ENCODE measurements at places on chromosomes 3 and 15.

DNA sequence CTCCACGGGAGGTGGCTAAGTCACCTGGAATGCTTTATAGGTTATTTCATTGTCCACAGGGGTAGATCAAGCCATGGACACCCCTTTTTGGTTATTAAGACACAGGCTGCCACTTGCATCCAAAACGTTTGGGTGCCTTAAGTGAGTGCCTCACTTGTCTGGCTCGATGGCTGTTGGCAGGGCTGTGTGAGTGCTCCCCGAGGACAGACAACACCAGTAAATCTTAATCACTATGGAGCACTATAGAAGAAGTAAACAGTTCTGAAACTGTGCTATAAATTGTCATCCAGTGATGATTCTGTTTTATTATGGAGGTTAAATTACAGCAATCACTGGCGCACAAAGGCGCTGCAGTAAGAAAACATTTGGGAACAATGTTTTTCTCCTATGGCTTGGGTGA, 215.5 kb downstream of the CACNA2D3 start:
- DNase-seq: no peak

GRCh38 chr3:153848702-153849101, 272.5 kb upstream of the ARHGEF26 start:
- DNase-seq: no peak

- no peak for DNase-seq
Observed at GRCh38 chr15:94443186-94443585, 211.8 kb downstream of the MCTP2 start.

DNA sequence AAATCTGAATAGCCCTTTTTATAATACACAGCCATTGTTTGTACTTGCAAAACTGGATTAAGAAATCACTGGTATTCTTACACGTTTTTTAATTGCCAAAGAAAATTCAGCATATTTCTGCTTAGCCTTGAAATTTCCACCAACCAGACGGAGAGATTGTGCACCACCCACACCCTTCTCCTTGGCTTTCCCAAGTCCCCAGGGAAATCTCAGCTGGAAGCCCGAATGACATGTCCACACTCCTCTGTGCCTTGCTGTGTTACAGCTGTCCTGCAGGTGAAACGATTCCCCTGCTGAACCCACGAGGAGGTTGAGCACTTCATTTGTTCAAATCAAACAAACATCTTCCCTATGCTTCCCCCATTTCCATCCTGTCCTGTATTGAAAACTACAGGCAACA, 49.6 kb upstream of the PPARG start:
- DNase-seq: no peak

DNA sequence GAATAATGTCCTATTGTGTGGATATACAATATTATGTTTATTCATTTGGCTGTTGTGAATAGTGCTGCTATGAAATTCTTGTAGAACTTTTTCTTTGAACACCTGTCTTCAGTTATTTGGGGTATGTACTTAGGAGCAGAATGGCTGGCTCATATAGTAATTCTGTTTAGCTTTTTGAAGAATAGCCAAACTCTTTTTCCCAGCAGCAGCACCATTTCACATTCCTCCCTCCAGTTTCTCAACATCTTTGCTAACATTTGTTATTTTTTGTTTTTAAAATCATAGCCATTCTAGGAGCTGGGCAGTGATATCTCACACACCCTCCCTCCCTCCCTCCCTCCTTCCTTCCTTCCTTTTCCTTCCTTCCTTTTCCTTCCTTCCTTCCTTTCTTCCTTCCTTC, 39.7 kb downstream of the LSM3 start:
- no peak for DNase-seq

DNA sequence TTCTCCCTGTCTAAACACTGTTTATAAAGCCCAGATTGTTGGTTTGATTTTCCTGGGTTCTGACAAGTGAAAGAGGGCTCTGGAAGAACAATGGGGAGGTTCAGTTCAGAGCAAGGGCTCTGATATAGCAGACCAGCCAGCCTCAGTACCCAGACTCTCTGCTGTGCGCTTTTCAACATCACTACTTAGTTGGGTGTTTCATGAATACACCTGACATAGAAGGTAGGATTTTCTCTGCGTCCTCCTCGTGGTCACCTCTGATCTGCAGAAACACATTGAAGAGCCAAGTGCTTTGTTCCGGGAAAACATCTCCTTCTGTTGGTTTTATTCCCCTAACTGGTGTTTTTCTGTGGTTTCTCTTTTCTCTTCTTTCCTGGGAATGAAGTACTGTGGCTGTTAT, 99.5 kb downstream of the EPHB1 start:
- DNase-seq: no peak

GRCh38 chr15:73273181-73274002, 95.4 kb downstream of the HCN4 start:
- peak; percentile 7 for DNase-seq

DNA sequence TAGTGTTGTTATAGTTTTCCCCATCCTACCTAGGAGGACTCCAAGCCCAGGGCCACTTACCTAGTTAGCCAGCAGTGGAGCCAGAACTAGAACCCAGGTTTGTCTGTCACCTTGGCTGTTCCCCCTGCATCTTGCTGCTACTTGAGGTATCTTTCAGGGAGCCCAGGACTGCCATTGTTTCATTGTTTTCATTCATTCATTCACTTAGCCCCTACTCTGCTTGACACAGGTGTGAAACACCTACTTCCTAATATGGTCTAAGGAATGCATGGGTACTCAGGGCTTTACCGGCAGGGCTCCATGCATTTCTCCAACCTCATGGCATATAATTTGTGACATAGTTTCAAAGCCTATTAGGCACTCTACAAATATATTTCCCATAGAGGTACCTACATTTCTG, 266.6 kb upstream of the TPM1 start:
- no peak for DNase-seq

DNA sequence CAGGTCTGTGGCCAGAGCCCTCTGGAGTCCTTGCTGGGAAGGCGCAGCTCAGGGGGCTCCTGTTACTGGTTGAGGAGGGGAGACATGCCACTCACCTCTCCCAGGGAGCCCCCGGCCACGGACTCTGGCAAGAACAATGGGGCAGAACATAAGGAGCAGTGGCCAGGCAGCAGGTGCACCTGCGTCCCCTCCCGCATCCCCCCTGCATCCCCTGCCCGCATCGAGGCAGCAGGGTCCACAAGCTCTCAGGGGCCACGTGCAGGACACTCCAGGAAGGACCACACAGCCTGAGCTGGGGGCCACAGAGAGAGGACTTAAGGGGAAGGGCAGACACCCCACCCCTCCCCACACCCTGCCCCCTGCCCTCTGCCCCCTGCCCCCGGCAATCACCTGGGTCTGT, 73.0 kb downstream of the TFRC start:
- no peak for DNase-seq

DNA sequence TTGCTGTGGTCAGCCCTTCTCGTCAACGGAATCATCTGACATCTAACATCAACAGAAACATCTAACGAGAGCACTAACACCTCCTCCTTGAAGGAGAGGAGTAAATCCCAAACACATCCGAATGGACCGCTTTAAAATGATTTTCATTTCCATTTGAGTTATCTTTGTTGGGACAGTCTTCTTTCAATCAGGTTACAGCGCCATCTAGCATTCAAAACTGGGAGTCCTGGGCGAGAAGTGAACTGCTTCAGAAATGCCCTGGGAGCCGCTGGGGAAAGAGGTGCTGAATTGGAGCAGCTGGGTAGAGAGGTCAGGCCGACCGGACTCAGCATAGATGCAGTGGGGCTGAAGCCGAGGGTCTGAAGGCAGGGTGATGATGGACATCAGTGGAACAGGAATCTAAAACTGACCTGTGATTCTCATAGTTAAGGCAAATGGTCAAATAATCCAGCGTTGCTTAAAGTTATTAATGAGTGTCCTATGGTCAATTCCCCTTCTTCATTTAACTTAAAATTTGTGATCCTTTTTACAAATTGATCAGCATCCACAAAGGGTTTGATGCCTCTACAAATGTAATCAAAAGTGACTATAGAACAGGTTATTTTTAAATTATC, 170.0 kb upstream of the NDN start:
- no peak for DNase-seq

- DNase-seq: no peak
Observed at GRCh38 chr3:51676102-51676640, 5.1 kb downstream of the TEX264 start.

GRCh38 chr15:31516440-31516839, 189.8 kb downstream of the KLF13 start:
- DNase-seq: no peak

DNA sequence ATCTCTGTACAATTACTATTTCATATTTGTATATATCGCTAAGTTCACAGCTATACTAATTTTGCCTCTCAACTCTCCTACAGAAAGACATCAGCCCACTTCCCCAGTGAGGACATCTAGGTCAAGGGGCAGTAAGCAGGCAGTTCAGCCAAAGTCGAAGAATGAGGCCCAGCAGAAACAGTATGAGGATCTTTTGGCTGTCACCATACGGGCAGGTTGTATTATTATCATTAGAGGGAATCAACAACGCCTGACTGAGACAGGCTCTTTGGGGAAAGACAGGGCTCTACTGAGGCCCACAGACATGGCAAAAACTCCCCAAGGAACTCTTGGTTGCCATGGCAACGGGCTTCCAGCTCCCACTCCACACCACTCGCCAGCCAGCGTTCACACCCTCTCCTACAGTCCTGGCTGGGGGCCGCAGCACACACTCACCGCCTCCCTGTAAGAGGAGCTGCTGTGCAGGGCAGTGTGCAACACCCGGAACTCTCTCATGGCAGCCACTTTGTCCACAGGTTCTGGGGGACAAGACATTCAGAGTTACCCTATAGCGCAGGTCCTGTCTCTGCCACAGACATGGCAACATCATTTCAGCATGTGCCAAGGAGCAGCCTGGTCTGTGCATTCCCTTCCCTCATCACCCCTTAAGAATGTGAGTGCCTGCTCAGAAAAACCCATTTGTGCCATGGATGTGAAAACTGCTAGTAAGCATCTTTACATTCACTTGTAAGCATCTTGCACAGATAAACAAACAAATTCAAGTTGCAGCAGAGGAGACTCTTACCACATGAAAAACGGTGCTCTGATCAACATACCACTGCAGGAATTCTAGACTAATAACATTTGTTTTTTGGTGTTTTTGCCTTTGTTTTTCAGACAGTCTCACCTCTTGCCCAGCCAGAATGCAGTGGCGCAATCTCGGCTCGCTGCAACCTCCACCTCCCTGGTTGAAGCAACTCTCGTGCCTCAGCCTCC, 8.8 kb downstream of the UBL7 start:
- DNase-seq: peak; percentile 3

DNA sequence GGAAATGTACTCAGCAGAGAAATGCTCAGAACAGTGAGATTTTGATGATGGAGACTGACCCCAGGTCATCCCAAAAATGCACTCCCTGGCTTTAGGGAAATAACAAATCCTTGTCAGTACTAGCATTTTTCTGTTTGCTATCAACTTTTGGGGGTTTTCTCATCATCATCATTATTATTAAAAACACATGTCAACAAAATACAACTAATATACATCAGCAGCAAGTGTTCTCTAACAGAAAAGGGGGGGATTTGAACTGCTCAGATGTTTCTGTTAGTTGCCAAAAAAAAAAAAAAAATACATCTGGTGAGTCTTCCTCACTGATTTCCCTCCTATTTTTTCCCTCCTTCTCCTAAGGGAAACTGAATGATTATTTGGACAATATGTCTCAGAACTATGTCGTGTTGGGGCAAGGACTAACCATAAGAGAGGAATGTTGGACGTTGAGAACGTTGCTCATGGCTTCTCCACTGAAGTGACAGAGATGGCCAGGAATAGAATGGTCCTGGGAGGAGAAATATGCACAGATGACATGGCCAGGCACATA, 230.0 kb upstream of the MCTP2 start:
- DNase-seq: no peak

GRCh38 chr15:68149059-68149458, 56.1 kb downstream of the CALML4 start:
- no peak for DNase-seq
